EH (cell line): ENCODE measurements at places on chromosomes 4 and X.
A peak's percentile ranks its signal among the peaks of the same experiment; 100 is the strongest.

DNA sequence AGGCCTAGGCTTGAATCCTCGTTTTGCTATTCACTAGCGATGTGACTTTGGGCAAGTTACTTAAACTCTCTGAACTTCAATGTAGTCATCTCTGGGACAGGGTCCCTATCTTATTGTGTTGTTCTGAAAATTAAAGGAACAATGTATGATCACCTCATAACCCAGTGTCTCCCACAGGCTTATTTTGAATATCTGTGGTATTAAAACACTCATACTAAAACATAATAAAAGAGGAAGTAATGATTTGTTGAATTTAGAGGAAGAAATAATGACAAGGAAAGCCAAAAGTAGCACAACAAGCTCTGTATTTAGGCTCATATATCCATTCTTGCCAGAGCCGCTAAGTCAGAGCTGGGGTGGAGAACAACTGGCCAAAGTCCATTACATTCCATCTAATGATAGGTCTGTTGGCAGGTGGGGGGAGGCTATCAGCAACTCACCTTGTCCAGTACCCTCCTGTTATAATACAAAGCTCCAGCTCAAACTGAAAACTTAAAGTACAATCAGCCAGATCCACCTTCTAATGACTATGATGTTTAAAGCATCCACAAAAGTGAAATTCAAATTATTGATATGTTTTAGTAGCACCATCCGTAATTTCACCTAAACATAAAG is 64.5 kb upstream of the LSM6 start:
- DNase-seq, result no peak

DNA sequence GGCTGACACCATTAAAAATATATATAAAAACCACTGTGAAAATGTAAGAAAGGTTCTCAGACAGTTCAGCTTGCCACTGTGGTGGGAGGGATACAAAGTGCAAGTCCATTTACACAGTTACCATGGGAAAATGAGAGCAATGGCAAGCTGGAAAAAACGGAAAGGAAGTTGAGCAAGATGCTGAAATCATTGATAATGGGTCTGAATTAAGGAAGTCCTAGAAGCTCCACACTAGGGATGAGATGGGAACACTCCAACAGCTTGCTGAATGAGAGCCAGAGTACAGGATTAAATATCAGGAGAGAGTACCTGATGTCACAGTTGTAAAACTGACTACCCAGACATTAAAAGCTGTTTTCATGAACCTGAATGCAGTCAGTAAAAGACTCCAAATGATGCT is 218.6 kb downstream of the PRDM5 start:
- DNase-seq, result no peak

GRCh38 chr4:117889978-117890377 is 144.3 kb upstream of the NDST3 start:
- DNase-seq, result no peak

DNA sequence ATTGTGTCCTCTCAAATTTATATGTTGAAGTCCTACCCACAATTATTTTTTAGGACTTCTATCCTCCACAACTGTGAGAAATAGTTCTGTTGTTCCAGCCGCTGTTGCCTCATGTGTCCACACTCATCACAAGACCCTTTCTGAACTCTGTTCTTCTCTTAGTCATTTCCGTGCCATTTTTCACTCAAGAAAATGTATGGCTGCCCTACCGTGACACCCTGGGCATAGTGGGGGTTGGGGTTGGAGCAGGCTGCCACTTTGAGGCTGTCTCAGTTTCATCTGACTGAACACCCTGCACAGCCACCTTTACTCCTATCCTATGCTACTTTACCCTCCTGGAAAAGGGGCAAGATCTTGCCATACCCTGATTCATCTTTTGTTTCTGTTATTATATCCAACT is 319.1 kb downstream of the TENM3 start:
- no peak for DNase-seq

DNA sequence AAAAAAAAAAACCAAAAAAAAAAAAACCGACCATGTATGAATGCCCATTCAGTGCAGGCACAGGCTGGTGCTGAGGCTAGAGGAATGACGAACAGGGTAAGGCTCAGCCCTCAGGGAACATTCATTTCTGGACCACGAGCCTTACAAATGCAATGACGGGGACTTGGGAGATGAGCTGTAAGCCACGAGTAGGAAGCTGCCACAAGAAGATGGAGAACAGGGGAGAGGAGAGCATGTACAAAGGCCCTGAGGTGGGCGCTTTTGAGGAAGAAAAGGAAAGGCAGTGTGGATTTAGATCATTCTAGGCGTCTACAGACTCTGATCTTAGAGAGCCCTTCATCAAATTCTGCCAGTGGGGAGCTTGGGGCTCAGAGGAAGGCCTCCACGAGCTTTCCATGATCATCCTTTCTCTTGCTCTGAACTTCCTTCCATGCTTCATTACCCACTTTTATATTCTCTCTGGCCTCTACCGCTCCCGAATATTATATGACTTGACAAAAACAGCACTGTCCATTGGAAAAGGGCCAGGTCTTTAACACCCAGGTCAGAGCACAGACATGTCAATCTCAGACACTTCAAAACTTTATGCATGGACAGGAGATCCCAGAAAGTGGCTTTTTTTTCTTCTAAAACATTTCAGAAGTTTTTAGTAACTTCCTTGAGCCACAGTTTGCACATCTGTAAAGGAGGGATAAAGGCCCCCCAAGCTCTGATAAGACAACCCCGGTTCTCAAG is 3.3 kb upstream of the ZNF518B start:
- no peak for DNase-seq

- DNase-seq, result no peak
These were observed 98.0 kb downstream of the PTTG2 start for GRCh38 chr4:38058151-38058550.

- no peak for DNase-seq
These were observed 5.2 kb upstream of the SLC2A9 start for GRCh38 chr4:10026485-10026884.

DNA sequence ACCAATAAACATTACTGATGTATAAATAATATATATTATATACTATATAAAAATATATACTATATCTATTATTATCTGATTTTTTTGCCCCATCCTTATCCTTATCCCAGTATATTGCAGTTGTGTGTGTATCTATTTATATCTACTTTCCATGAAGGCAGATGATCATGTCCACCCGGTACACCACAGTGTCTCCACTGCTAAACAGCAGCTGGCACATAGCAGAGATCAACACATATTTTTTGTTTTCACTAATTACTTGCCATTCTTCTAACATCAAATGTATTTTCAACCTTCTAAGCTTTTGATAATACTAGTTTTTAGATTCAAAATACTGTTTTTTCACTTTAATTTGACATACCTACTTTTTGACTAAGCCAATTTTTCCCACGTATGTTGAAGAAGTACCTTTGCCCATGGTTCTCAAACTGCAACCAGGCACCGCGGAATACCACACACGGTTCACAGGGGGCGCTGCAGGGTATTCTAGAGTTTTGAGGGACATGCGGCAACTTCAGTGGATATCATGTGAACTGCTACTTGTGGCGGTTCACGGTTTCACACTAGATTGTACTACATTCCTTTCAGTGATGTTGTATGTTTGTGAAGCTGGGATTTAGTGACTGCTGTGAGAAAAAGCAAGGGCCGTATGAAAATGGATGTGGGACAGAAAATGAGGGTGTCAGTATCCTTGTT is 182.5 kb upstream of the NPY2R start:
- DNase-seq, result peak; percentile 1

DNA sequence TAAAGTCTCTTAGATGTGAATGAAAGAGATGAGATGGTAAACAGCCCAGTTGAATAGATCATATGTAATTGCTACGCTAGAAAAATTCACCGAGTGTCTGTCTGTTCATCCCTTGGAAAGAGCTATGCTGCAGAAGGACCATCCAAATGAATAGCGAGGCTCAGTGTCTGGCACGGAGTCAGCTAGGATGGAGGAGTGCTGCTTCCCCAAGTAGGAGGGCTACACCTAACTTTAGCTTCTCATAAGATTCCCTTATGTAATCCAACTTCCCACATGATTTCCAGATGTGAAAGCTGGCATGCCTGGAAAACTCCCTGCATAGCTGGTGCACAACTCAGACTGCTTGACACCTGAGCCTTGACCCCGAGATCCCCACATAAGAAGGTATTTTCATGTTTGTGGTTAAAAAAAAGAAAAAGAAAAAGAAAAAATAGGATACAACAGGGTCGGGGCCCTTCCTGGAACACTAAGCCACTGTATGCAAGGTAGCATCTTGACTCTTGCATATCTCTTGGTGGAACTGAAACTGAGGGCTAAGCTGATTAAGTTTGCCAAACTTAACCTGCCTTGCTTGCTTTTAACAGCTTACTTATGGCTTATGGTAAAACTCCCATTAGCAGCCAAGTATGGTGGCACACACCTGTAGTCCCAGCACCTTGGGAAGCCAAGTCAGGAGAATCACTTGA is 82.3 kb downstream of the FREM3 start:
- no peak for DNase-seq

- peak; percentile 87 for DNase-seq
These were observed 512.5 kb upstream of the SLIT2 start for GRCh38 chr4:19739101-19739651.

DNA sequence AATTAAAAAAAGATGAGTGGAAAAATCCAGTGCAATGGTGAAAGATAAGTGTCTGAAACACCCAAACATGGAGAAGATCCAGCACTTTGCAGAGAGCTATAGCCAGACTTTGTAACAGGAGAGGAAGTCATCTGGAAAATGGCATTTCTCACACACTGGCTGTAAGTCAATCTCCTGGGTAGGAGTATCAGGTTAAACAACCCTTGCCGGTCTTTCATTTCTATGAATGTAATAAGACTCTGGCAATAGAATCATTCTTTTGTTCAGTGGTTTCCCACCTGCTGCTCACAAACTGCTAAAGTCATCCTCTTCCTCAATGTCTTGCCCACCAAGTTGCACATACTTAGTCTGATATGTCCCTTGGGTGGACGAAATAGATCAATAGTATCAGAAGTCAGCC is 94.0 kb upstream of the ATP8A1 start:
- no peak for DNase-seq

- DNase-seq, result peak; percentile 38
These were observed 1.3 kb downstream of the BGN start for GRCh38 chrX:153495903-153496589.

GRCh38 chr4:99518601-99519295 is 7.9 kb downstream of the C4orf17 start:
- no peak for DNase-seq

DNA sequence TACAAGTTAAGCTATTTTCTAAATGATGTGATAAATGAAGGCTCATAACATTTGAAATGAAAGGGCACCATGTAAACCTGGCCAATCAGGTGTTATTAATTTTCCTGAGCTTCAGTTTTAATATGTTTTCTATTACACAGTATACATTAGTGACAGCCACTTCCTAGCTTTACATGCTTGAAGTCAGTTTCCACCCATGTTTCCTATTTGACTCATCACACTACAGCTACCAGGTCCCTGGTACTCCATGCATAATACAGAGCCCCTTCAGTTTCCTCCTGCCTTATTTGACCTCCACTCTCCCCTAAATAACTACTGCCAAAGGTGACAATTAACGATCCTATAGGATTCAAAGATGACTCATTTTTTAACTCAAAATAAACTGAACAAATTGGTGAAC is 18.3 kb downstream of the ZNF518B start:
- DNase-seq, result no peak

GRCh38 chr4:113707048-113707447 is 54.5 kb downstream of the CAMK2D start:
- peak; percentile 55 for DNase-seq

GRCh38 chr4:185837415-185838103 is 25.6 kb upstream of the SORBS2 start:
- DNase-seq, result no peak

GRCh38 chr4:140049024-140049848 is 104.7 kb downstream of the MAML3 start:
- peak; percentile 28 for DNase-seq

- no peak for DNase-seq
These were observed 1257.3 kb upstream of the DIAPH2 start for GRCh38 chrX:95427389-95427788.

DNA sequence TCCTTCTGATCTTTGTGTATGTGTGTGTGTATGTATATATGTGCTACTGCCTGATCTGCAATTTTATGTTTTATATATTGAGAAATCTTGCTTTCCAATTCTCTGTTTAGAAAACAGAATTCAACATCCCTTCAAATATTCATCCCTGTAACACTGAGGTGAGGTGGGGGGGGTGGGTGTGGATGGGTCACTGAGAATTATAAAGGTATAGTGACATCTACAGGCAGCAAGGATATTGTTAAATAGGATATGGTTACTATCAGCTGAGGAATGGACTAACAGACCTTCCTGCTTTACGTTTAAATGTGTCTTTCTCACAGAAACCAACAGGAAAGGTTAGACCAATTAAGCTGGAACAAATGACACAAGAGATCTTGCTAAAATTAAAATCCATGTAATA is 19.0 kb upstream of the MAGEB2 start:
- DNase-seq, result peak; percentile 18

GRCh38 chr4:683982-684622 is 4.8 kb downstream of the SLC49A3 start:
- peak; percentile 62 for DNase-seq

DNA sequence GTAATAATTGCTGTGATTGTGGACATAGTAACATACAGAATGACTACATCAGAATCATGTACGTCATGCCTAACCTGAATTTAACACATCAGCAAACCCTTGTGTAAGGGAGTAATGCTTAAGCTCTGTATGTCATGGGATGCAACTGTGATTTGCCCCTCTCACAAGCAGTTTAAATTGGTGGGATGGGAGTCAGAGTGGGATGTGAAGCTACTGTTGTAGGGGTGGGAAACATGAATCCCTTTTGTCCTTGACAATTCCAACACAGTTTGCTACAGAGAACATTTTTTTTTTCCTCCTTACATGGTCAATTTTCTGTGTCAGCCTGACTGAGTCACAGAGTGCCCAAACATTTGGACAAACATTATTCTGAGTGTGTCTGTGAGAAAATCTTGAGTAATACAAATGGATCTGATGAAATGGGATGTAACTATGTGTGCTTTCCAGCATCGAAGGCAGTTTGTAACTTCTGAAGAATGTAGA is 392.8 kb downstream of the GPM6A start:
- DNase-seq, result peak; percentile 95

- peak; percentile 43 for DNase-seq
These were observed 329.4 kb upstream of the PCDH18 start for GRCh38 chr4:137861682-137862081.

DNA sequence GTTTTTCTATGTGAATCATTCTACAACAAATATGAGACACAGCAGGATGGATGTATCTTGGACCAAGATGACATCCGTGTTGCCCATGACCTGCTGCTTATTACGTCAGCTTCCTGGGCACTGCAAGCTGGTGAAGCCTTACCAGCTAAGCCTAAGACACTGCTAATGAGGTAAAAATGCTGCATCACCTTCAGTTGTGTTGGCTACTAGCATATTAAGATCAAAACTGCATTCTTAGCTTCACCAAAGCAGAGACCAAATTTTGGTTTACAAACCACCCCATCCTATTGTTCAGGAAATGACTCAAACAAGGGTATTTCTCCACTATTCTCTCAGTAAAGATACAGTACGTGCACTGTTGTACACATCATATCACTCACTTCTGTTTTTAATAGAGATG is 50.3 kb downstream of the MAML3 start:
- peak; percentile 43 for DNase-seq
